ENCODE measurements at places on chromosomes 1 and 21.

DNA sequence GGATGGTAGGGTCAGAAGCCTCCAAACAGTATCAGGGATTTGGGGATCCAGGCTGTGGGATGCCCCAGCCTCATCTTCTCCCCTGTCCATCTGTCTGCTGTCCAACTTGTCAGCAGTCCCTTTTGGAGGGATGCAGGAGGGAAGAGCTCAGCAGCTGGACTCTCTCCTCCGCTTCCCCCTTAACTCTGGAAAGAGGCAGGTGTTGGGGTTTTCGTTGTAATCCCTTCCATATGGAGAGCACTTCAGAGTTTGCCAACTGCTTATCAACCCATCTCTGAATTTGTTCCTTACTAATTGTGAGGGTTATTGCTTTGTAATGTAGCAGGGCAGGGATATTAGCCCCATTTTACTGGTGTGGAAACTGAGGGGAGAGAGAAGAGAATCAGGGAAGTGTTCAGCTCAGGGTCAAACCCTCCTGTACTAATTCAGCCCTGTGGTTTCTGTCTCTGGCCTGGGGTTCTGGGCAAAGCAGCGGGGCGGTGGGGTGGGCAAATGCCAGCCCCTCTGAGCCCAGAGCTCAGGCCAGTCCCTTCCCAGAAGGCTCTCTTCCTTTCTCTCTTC is 3.2 kb downstream of the CITED4 start:
- DNase-seq, result no peak

DNA sequence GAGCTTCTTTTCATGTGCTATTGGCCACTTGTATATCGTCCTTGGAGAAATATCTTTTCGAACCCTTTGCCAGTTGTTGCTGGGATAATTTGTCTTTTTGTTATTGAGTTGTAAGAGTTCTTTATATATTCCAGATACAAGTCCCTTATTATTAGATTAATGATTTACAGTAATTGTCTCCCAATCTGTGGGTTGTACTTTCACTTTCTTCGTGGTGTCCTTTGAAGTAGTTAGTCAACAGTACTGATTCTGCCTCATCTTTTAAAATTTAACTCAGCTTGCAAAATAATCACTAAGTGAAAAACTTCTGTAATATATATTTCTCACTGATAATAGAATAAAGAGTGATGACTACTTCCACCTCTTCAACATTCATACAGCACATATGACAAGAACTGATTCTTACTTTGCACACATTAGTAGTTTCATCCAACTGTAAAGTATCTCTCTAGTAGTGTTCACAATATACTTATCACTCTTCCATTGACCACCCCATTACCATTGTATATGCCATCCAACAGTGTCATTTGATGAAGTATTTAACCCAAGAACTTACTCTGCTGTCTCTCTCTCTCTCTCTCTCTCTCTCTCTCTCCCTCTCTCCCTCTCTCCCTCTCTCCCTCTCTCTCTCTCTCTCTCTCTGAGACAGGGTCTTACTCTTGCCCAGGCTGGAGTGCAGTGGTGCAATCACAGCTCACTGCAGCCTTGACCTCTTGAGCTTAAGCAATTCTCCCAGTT is 104.2 kb upstream of the DMRTA2 start:
- no peak for DNase-seq

DNA sequence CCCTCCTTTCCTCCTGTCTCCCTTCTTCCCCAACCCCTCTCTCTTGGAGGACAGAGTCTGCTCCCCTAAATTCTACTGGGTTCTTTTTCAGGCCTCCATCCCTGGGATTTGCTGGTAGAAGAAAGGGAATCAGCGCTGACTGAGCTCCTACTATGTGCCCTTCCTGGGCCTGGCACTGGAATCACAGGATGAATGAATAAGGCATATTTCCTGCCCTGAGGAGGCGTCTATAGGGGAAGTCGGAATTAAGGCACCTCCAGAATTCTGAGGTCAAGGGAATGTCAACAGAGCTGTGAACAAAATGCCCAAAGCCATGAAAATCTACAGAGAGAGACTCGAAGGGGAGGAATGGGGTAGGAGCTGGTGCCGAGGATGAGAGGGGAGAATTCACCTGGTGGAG is 17.4 kb upstream of the BTG2 start:
- no peak for DNase-seq

- DNase-seq, result no peak
These were observed 9.5 kb upstream of the TNFRSF14 start for GRCh38 chr1:2546515-2547209.

DNA sequence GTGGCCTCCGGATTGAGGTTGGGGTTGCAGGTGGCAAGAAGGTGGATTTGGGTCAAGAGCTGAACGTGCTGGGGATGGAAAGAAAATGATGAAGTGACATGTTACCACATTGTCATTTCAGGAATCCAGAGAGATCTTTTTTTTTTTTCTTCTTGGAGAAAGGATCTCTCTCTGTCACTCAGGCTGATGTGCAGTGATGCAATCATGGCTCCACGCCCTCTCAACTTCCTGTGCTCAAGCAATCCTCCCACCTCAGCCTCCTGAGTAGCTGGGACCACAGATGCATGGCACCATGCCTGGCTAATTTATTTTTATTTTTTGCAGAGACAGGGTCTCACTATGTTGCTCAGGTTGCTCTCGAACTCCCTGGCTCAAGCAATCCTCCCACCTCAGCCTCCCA is 80.6 kb downstream of the GON4L start:
- DNase-seq, result no peak

GRCh38 chr1:119795261-119796200 is 15.7 kb downstream of the REG4 start:
- DNase-seq, result no peak

DNA sequence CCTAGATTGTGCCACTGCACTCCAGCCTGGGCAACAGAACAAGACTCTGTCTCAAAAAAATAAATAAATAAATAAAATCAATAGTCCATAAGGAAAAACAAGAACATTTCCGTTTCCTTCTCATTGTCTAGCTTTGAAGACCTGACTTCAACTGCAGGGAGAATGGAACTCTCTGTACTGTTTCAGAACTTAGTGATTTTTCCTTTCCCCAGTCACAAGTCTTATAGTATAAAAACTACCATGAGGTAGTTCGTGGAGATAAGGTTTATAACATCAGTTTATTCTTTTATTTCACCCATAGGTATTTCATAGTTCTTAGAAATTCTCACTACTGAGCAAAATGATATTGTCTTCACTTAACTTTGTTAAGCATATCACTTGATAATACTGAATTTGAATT is 11.4 kb upstream of the RWDD3 start:
- DNase-seq, result no peak

DNA sequence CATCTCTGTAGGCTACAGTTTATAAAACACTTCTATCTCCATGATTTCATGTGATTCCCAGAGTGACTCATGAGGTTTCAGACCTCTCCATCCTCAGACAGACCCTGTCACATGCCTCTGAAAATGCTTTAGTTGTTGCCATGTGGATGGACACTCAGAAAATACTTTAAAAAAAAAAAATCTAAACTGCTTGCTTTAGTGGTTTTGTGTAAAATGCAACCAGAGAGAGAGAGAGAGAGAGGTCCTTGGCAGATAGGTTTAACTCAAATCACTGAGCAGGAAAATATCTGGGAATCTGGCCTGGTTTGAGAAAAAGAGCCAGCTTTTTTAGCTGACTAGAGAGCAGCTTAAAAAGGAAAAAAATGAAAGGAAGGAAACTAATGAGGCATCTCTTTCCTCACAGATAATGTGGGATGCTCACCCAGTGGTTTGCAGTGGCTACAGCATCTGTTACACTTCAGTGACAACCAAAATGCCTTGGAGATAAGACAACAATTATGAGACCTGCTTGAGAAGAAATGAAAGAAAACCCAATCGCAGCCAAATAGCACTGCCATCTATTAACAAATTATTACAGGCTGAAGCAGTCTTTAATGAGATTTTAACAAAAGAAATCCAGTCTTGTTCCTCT is 54.6 kb upstream of the SYT14 start:
- no peak for DNase-seq

DNA sequence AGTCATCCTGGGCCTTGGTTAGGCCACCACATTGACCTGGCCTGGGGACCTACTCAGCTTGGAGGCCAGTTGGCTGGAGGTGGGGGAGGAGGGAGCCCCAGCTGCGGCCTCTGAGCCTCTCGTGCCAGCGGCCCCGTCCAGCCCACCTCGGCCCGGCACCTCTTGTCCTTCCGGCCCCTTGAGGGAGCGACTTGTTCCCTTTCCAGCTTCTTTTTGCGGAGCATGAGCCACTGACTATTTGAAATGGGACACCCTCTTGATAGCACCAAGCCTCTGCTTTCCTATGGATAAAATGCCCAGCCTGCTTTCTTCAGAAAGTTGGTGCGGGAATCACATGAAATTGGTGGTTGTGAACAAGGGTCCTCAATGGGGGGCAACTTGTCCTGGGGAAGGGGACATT is 24.7 kb upstream of the ARHGEF10L start:
- no peak for DNase-seq

DNA sequence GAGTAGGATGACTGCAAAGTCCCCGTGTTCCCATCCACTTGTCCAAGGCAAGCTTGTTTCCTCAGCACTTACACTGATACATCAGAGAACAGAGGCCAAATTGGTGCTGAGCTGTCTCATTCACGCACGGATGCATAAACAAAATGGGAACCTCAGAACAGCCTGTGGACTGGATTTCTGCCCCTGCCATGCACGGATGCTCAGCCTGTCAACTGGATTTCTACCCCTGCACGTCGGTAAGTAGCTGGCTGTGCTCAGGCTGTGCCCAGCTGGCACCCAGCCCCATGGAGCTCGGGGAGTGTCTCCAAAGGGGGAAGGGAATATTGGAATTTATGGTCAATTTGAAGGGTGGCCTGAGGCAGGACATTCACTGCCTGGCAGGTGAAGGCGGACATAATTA is 40.8 kb upstream of the TMPRSS2 start:
- no peak for DNase-seq

DNA sequence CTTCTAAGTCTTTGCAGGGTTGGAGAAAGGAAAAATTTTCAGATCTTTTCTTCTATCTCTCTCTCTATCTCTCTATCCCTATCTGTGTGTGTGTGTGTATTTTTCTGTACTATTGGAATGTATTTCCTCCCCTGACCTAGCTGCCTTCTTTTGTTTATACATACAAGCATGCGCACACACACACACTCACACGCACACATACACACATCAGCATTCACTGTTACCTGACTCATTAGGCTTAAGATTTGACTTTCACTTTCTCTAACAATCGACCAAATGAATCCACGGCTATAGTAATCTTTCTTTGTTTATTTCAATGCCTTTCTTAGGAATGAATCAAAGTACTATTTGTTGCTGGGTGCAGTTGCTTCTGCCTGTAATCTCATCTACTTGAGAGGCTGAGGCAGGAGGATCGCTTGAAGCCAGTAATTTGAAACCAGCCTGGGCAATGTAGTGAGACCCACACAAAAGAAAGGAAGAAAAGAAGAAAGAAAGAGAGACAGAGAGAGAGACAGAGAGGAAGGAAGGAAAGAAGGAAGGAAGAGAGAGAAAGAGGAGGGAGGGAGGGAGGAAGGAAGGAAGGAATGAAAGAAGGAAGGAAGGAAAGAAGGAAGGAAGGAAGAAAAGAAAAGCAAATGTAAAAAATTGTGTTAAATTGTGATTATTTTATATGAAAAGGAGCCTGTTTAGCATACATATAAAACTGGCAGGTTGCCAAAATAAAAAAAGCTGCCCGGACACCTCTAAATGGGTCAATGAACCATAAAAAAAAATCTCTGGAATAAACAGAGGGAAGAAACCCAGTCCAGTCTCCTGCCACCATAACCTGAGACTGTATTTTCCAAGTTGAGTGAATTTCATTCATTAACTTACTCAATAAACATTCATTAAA is 206.8 kb downstream of the ZNF326 start:
- DNase-seq, result no peak

- DNase-seq, result no peak
These were observed 54.4 kb upstream of the SCAF4 start for GRCh38 chr21:31786164-31786920.

- DNase-seq, result no peak
These were observed 160.9 kb downstream of the SLC44A5 start for GRCh38 chr1:75449998-75450397.

DNA sequence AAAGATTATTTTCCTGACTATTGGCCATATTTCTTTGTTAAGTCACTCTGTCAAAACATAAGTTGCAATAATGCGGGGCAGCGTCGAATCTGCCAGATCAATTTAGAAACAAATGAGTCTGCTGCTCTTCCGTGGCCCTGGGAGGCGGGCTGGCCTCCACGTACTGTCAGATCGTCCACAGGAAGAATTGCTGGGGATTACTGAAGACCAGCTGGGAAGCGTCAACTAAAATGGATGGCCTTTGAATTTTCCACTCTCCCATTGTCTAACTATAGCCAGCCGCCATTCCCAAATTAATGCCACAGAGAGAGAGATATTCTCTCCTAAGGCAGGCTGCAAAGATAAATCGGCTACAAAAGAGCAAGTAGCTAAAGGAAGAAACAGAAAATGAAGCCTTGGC is 560.2 kb downstream of the SMYD3 start:
- DNase-seq, result no peak

DNA sequence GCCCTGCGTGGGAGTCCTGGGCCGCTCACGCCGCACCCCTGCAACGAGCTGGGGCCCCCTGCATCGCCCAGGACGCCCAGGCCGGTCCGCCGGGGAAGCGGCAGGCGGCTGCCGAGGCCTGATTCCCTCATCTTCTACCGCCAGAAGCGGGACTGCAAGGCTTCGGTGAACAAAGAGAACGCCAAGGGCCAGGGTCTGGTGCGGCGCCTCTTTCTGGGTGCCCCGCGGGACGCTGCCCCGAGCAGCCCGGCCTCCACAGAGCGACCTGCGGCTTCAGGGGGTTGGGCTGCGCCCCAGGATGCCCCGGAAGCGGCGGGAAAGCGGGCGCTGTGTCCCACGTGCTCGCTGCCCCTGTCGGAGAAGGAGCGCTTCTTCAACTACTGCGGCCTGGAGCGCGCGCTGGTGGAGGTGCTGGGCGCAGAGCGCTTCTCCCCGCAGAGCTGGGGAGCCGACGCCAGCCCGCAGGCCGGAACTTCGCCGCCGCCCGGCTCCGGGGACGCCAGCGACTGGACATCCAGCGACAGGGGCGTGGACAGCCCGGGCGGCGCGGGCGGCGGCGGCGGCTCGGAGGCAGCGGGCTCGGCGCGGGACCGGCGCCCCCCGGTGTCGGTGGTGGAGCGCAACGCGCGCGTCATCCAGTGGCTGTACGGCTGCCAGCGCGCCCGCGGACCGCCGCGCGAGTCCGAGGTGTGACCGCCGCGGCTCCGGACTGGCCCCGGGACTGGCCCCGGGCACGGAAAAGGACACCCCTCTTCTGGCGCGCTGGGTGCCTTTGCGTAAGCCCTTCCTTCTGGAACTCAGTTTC is 2.7 kb downstream of the FAM110D start:
- DNase-seq, result no peak

GRCh38 chr1:201344206-201345080 is 33.0 kb downstream of the TNNT2 start:
- DNase-seq, result no peak

- DNase-seq, result no peak
These were observed 1.9 kb upstream of the PIGV start for GRCh38 chr1:26785611-26786436.

- no peak for DNase-seq
These were observed 2.4 kb downstream of the CCN1 start for GRCh38 chr1:85582687-85583591.

GRCh38 chr1:108897865-108898720 is 21.3 kb downstream of the GPSM2 start:
- no peak for DNase-seq

All from stimulated activated CD8-positive, alpha-beta memory T cell treated with anti-CD3 and anti-CD28 coated beads, Interleukin-7, amount 100 ng/mL, for 24 hours (primary cell).